Mesenteric fat pad (tissue), 1 donor: ENCODE measurements at places on chromosomes 5 and 9. TPM values are rescaled to one million over a fixed set of nuclear protein-coding genes. Genes with fewer than 3 reads are reported as not detected.

- DNase-seq = no peak
Measured at GRCh38 chr9:113310538-113310937, 7.4 kb upstream of the RNF183 start.

DNA sequence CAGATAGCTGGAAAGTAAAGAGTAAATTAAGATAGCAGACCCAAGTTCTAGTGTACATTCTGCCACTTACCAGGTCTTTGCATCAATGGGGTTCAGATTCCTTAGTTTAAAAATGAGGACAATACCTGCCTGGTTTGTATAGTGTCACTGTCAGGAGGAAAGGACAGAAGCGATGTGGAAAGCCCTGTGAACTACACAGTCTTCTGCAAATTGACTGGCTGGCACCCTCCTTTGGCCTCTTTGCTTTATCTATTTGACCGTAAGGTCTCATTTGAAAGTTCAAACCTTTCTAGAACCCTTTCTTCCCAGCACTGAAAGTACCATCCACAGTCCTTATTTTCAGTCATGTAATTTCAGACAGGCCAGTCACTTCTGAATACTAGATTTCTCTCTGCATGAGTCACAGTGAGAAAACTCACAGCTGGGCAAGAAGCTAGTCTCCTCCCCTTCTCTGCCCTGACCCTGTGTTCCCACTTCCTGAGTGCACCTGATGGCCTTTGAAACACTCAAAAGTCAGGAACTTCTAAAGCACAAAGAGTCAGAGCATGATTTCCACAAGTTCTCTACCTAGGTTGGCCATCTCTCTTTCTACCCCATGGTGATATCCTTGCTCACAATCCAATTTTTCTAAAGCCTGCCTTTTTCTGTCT, 91.3 kb upstream of the RASEF start:
- no peak for DNase-seq

DNA sequence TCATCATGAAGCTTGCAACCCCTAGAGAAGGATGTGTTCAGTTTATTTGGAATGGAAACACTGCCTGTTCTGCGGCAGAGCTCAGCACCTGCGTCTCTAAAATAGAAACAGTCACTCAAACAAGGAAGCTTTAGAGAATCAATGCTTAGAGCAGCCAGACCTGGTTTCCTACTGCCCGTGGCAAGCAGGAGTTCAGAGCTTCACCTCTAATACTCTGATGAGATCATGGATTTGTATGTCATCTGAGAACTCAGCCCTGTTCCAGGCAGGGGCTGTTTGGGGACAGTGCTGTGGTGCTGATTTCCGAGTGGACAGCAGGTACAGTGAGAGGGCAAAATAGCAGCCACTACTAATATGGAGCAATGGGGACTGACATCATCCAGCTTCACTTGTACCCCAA, 236.0 kb upstream of the IRX1 start:
- DNase-seq = peak; percentile 57

Gene RPL12
- total RNA-seq = 1,060 TPM

- DNase-seq = no peak
Measured at GRCh38 chr9:111900858-111901612, 4.4 kb downstream of the UGCG start.

GRCh38 chr9:22175972-22176545, 167.0 kb upstream of the CDKN2B start:
- DNase-seq = no peak

Gene KIF20A
- not detected for total RNA-seq

Gene GABRG2
- total RNA-seq = not detected

- DNase-seq = no peak
Measured at GRCh38 chr5:103389846-103390245, 131.3 kb downstream of the MACIR start.

GRCh38 chr5:10987276-10987924, 226.4 kb upstream of the DAP start:
- DNase-seq = no peak

- no peak for DNase-seq
Measured at GRCh38 chr5:152358861-152359568, 46.1 kb downstream of the NMUR2 start.
